ENCODE measurements at places on chromosomes 2 and 18.

GRCh38 chr2:236335696-236336574 lies 71.7 kb upstream of the ASB18 start:
- no peak for DNase-seq

- DNase-seq = no peak
These were observed 192.9 kb downstream of the INHBB start for GRCh38 chr2:120538691-120539423.

- no peak for DNase-seq
These were observed 46.6 kb upstream of the TMEM200C start for GRCh38 chr18:5941890-5942289.

DNA sequence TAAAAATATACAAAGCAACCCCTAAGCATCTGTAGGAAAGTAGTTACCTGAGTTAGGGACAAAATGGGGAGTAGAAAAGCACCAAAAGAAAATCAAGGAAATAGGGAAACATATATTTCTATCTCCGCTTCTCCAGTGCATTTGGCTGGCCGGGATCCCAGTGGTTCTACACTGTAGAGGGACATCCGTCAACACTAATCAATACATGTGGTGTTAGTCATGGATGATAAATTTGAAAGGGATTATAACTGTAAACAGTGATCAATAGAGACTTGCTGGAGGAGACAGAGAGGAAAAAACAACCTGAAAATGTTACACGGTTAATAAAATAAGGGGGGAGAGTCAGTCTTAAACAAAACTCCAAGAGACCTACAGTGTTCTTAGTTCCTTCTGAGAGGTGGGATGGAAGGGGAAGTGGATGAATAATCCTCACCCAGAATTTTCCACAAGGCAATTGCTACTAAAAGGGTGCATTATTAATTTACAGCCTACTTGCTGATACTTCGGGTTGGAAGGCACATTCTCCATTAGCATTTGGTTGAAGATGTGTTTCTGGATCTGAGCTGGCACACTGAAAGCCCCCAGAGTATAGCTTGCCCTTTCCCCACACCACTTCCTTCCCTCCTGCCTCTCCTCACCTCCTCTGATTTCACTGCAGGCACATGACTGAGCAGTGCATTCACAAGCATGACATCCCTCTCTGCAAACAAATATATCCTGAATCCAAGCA lies 530.0 kb downstream of the BCL11A start:
- DNase-seq = no peak

DNA sequence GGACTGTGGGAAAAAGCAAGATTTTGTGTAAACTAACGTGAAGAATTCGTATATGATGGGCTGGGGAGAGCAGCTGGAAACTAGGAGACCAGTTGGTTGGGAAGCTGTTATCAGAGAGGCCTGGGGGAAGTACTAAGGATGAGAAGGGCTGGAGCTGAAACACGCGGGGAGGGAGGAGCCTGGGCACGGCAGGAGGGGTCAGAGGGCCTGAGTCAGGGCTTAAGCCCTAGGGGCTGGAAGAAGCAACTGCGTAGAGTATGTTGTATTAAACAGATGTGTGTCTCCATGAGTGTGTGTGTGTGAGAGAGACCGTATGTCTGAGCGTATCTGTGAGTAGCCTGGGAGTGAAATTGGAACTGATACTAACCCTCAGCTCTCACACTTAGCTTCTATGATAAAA lies 8.4 kb downstream of the POMC start:
- DNase-seq = no peak

GRCh38 chr2:234172532-234172931 lies 122.0 kb downstream of the SPP2 start:
- no peak for DNase-seq

DNA sequence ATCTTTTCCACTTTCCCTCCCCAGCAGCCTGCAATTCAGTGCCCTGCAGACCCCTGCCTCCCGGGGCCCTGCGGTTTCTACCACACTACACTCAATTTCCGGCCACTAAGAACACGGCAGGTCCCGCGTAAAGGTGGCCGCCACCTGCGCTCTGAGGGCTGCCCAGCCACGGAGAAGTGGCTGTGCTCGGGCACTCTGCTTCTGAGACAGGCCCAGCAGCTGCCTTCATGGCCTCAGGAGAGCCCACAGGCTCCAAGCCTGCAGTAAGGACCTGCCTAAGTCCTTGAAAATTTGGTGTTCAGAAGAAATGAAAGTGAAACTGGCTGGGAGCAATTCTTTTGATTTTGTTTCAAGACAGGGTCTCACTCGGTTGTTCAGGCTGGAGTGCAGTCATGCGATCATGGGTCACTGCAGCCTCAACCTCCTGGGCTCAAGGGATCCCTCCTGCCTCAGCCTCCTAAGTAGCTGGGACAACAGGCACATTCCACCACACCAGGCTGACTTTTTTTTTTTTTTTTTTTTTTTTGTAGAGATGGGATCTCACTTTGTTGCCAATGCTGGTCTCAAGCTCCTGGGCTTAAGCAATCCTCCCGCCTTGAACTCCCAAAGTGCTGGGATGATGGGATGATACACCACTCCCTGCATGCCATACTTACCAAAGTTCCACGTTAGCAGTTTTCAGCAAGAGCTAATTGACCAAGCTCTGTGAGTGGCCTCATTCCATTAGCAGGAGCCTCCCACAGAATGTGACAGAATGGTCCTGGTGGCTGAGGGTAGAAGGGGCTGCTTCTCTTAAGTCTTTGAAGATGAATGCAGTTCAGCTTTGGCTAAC lies 14.6 kb upstream of the ALPP start:
- DNase-seq = no peak

DNA sequence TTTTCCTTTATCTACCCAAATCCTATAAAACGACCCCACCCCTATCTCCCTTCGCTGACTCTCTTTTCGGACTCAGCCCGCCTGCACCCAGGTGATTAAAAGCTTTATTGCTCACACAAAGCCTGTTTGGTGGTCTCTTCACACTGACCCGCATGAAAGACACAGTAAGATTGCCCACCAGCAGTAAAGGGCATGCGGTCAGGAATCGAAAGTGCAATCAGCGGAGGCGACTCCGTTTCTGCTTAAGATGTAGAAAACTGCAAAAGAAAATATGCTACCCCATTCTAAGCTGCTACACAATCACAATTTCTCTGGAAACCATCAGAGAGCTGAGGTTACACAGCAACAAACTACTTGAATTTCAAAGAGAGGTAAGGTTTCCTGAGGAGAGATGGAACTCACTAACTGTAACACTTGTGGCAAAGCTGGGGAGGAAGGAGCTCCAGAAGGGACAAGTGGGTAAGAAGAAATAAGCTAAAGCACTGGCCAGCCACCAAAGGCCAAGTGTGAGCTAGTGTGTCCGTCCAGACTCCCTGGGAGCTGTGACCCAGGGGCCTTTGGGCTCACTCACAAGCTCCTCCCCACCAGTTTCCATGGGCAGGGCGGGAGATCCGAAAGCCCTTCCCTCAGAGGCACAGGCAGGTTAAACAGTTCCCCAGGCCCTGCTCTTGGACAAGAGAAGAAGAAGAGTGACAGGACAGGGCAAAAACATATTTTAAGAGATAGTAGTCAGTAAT lies 72.8 kb upstream of the TGFA start:
- no peak for DNase-seq

GRCh38 chr2:69777786-69778105 lies 35.8 kb downstream of the ANXA4 start:
- no peak for DNase-seq

GRCh38 chr18:32868406-32868805 lies 95.6 kb upstream of the KLHL14 start:
- DNase-seq = no peak

DNA sequence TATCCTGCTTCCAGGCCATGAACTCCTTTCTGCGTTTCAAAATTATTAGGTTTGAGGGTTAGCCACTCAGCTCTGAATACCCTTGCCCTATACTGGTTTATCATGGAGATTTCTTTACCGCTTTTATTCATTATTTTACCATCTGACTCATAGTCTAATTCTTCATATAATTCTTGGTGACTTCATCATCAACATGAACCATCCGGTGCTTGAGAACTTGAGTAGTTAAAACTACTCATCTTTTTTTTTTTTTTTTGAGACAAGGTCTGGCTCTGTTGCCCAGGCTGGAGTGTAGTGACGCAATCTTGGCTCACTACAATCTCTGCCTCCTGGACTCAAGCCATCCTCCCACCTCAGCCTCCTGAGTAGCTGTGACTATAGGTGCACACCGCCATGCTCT lies 94.2 kb upstream of the LHCGR start:
- DNase-seq = no peak

GRCh38 chr2:215143458-215143857 lies 5.0 kb upstream of the ABCA12 start:
- no peak for DNase-seq

GRCh38 chr2:226398580-226398979 lies 401.0 kb downstream of the IRS1 start:
- DNase-seq = no peak

DNA sequence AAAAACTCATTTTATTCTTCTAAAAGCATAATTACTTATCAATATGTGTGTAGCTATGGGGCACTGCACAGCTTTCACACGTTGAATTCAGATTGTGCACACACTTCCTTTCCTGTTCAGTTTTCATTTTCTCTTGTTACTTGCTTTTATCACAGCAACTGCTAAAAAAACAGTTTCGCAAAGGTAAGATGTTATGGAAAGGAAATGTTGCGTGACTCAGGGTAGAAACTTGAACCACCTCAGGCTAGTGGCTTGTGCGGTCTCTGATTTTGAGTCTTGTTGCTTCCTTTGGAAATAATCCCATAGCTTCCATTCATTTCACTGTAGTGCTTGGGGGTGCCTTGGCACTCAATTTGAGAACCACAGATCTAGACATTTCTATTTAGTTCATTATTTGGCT lies 171.9 kb downstream of the FMNL2 start:
- DNase-seq = no peak

DNA sequence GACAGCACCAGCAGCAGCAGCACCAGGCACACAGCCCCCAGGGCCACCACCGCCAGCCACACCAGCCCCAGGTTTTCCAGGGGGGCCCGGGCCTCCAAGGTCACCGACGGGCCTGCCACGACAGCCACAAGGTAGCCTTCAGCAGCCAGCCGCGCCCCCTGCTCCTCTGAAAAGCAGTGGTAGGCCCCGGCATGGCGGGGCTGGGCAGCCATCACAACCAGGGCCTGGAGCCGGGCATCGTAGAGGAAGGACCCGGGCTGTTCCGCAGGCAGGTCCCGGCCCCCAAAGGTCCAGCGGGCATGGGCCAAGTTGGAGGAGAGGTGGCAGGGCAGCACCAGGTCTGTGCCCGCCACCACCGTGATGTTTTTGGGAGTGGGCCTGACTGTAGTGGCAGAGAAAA lies 3.3 kb upstream of the ANKRD39 start:
- DNase-seq = no peak

GRCh38 chr2:7900593-7900992 lies 781.3 kb upstream of the ID2 start:
- no peak for DNase-seq

DNA sequence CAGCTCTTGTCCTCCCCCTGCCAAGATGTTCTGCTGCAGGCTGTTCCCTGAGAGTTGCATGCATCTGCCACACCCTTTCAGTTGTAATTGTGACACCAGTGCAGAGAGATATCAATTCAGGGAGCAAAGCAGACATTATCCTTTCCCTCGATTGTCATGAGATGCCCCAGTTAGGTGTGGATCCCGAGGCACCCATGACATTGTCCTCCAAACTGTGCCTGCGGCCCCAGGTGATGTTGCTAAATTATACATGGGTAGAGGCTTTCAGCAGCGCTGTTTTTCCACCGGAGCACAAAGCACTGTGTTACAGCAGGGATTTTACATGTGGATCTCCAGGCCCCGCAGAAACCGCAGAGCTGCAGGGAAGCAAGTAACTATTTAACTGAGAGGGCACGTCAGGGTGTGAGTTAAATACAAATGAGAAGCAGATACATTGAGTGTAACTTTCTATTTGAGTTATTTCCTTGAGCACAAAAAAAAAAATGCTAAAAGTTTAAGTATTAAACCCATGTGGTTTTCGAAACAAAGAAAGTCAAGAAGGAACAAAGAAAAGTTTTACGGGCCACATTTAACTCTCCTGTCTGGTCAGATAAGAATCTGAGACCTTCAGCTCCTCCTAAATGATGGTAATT lies 90.3 kb upstream of the BCL2L11 start:
- no peak for DNase-seq

GRCh38 chr2:113797237-113797636 lies 40.8 kb upstream of the SLC35F5 start:
- DNase-seq = no peak

DNA sequence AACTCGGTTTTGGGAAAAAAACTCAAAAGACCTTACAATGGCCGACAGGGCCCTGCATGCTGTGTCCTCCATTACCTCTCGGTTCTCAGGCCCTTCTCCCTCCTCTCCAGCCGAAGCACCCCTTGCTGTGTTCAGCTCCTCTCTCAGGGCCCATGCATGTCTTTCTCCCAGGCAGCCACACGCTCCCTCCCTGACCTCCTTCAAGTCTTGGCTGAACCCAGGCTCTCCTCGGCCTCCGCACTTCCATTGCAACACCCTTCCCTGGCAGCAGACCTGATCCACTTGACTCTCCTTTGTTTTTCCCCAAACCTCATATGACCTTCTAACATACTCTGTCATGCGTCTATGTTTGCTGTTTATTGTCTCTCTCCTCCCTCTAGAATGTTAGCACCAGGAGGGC lies 114.0 kb downstream of the CYP26B1 start:
- no peak for DNase-seq

DNA sequence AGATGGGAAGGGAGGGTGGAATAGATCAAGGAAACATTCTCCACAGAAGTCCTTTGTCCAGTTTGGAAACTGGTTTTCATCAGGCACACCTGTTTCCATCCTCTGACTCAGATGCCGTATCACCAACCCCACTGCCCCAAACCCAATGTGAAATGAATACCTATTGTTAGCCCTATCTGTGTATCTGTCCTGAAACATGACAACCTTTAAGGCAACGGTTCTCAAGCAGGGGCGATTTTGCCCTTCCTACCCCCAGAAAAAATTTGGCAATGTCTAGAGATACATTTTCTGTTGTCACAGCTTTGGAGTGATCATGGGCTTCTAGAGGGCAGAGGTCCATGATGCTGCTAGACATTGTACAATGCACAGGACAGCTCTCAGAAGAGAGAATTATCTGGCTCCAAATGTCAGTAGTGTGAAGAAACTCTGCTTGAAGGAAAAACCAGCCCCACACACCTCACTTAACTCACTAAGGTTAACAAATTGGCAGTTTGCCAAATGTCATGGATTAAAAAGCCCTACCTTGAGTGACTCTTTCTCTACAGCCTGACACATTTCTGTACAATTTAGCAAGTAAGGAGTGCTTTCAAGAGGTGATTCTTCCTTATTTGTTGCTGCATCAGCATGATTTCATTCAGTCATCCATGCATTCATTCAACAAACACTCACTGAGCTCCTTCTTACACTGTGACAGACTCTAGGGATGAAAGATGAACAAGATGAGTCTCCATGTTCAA lies 3.4 kb downstream of the SCTR start:
- DNase-seq = no peak

DNA sequence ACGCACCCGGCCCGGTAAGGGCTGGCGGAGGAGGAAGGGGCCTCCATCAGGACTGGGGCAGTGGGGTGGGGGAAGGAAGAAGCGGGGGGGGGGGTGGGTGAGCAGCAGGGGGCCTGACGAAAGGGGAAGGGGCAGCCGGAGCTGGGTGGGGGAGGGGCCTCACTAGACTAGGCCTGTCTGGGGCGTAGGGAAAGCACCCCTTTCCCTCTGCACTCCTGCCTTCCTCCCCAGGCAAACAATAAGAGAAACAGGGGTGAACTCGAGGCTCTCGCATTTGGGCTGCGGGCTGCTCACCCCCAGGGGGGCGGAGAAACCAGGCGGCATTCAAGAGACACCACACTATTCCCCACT lies 82.7 kb upstream of the POMC start:
- DNase-seq = no peak
